Calu3 (cell line): ENCODE measurements at places on chromosomes 3 and 15. TPM values are rescaled to one million over a fixed set of nuclear protein-coding genes. Genes with fewer than 3 reads are reported as not detected.

DNA sequence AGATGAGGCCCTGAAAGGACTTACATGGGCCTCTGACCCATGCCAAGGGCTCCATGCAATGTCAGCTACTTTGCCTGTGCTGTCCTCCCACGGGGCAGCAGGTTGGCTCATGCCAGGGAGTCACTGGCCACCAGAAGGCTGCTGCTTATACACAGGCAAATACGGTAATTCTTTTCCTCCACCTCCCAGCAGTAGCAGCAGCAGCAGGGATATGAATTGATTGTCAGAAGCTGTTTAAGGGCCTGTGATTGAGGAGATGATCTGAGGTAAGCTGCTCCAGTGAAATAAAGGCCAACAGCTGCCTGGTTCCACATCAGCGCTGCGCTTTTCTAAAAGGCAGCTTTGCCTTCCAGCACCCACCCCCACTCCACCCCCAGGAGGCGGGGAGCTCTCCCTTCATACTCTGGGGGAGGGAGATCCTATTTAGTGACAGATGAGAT is 250.5 kb downstream of the SHQ1 start:
- H3K27me3 ChIP-seq = peaks cover 42% of the 10 kb centered on the region
- no peaks in the 10 kb centered on the region for H3K36me3 ChIP-seq
- H3K4me1 ChIP-seq = no peaks in the 10 kb centered on the region
- DNase-seq = no peak
- no peak overlapping the region for H3K4me3 ChIP-seq

Gene ISL2
- 5.3 and 7.6 TPM in 2 replicates for total RNA-seq

DNA sequence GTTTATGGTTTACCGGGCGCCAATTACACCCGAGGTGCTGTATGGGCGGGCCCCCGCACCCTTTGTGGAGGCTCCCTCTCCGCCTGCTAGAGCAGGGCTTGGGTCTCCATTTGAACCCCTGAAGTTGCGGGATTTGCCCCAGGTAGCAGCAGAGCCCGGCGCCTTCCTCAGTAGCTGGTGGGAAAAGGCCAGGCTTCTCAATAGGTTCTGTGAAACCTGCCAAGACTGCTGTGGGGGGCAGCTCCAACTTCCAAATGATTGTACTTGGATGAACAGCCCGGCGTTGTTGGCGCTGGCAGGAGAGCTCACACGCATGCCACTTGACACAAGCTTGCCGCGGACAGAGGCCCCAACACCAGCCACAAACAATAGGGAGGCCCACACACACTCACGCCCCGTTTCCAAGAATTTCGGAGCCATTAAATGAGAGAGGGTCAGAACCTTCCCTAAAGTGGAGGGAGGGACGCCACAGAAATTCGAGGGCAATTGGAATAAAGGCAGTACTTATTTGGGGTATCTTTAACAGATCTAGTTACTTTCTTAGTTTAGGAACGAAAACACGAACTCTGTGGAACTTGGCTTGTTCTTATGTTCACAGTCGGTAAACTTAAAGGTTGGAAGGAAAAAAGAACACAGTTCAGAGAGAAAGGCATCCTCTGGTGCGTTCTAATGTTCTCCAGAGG is 1.4 kb downstream of the EPHB3 start:
- H3K36me3 ChIP-seq = peaks cover 27% of the 10 kb centered on the region
- H3K27ac ChIP-seq = no peak overlapping the region
- no peak for DNase-seq
- peaks cover 56% of the 10 kb centered on the region for H3K27me3 ChIP-seq

- H3K27me3 ChIP-seq = no peaks in the 10 kb centered on the region
- H3K4me3 ChIP-seq = no peak overlapping the region
- DNase-seq = no peak
- no peak overlapping the region for H3K27ac ChIP-seq
- H3K36me3 ChIP-seq = no peaks in the 10 kb centered on the region
- no peaks in the 10 kb centered on the region for H3K4me1 ChIP-seq
Measured at GRCh38 chr15:52483707-52484106, 45.0 kb downstream of the MYO5A start.

DNA sequence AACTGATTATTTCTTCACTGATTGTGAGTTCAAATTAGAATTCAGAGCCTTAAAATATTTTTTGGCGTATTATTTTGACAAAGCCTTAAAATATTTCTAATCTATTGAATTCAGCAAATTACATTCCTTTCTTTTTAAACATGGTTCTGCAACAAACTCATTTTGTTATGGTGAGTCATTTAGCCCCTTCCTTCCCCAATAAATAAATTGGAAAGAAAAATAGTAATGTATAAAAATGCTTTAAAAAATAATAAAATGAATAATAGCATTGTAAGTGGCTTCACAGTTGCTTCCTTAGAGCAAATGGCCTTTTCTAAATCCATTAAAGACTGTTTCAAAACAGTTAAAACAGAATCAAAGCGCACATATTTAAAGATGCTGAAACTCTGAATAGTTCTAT is 12.1 kb downstream of the CSNK1G1 start:
- peaks cover 18% of the 10 kb centered on the region for H3K4me1 ChIP-seq
- no peaks in the 10 kb centered on the region for H3K27me3 ChIP-seq
- H3K4me3 ChIP-seq = no peak overlapping the region
- H3K27ac ChIP-seq = no peak overlapping the region

DNA sequence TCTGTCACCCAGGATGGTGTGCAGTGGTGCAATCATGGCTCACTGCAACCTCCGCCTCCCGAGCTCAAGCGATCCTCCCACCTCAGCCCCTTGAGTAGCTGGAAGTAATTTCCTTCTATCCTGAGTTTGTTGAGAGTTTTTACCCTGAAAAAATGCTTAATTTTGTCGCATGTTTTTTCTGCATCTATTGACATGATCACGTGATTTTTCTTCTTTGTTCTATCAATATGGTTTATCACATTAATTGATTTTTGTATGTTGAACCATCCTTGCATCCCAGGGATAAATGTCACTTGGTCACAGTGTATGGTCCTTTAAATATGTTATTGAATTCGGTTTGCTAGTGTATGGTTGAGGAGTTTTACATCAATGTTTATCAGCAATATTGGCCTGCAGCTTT is 11.9 kb upstream of the OR5K4 start:
- no peak overlapping the region for H3K4me3 ChIP-seq
- H3K36me3 ChIP-seq = no peaks in the 10 kb centered on the region
- no peaks in the 10 kb centered on the region for H3K4me1 ChIP-seq
- no peak for DNase-seq
- no peak overlapping the region for H3K27ac ChIP-seq
- H3K27me3 ChIP-seq = peaks cover 22% of the 10 kb centered on the region

DNA sequence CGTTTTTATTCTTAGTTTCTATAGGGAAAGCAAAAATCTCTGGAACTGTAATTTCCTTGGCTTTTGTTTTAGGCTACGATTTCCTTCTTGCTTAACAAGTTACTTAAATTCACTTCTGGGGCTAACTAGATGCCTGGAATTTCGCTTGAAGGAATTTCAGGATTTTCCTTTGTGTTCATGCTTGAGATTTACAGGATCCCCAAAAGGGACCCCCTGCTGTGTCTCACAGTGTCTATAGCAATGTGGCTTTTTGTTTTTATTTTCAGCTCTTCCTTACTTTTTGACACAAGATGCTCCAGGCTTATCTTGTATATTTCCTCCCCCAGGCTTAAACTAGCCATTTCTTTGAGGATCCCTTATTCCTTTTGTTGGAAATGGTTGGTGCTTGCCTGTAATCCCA is 95.5 kb upstream of the DPPA4 start:
- H3K27me3 ChIP-seq = no peaks in the 10 kb centered on the region
- H3K4me3 ChIP-seq = no peak overlapping the region
- no peaks in the 10 kb centered on the region for H3K4me1 ChIP-seq
